Transverse colon (tissue), 4 donors: ENCODE measurements at places on chromosomes 3 and 15. TPM values are rescaled to one million over a fixed set of nuclear protein-coding genes. Genes with fewer than 3 reads are reported as not detected.

Gene ATP13A4
- total RNA-seq: 8.2 TPM

Gene DCP1A
- 19.0 TPM for total RNA-seq

Gene MB21D2
- total RNA-seq: 8.4 TPM

Gene MRPL47
- total RNA-seq: 20.6 TPM

Gene HRH1
- 2.0 TPM for total RNA-seq

Gene STT3B
- 128 TPM for total RNA-seq

Gene RMDN3
- total RNA-seq: 131 TPM

Gene ZNF80
- total RNA-seq: not detected

Gene RBPMS2
- total RNA-seq: 5.2 TPM
